ENCODE measurements at places on chromosomes 4 and X.

GRCh38 chr4:158170691-158171561 is 1.9 kb downstream of the GASK1B start:
- DNase-seq: no peak

- DNase-seq: no peak
These were observed 93.3 kb downstream of the HMX1 start for GRCh38 chr4:8778291-8778690.

GRCh38 chr4:139558235-139559088 is 2.4 kb upstream of the SETD7 start:
- DNase-seq: no peak

GRCh38 chr4:18691431-18692200 is 670.1 kb upstream of the LCORL start:
- DNase-seq: no peak

DNA sequence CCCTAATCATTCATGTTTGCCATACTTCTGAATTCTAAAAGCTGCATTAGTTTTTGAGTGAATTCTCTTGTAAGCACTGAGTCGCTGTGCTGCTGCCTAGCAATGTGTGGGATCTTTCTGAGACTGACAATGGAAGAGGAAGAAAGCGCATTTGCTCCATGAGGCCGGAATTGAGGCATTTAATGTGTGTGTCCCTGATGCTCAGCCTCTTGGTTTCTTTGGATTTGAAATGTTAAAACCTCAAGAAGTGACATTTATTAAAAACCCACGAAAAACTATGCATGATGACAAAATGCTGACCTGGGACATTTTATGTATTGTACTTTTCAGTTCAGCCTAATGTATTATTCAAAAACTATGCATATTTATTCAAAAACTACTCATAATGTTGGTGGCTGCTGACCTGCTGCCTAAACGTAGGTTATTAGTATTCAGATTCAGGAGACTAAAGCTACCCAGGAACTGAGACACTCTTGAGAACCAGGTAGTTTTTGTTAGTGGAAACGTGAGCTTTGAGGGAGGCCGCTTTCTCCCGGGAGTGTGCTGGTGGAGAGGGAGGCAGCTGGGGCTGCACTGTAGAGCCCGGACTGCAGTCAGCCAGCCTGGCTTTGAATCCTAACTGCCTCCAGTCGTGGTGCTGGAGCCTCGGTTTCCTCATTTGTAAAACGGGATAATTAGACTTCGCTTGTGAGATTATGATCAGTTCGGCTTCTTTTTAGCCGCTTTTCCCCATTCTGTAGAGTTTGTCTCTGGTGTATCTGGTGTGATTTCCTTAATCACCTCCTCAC is 11.3 kb downstream of the RGS12 start:
- DNase-seq: no peak

DNA sequence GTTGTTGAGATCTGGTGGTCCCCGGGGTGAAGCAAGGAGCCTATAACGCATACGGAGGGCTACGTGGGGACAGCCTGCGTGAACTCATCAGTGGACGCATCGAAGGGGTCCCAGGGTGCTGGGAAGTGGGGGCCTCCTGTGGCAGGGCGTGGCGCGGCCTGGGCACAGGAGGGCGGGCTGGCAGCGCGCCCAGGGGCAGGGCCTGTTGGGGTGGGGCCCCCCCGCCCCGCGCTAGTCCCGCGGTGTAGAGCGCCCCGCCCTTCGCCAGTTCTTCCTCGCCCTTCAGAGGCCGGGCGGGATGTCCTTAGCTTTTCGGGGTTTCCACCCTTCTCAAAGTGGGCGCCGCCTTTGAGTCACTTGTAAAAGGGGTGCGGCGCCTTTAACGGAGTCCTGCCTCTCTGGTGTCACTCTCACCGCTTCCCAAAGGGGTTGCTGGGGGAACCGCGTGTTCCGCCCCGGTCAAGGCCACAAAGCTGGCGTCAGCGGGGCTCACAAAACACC is 632 bp downstream of the PLP2 start:
- DNase-seq: peak; percentile 38

GRCh38 chr4:177250056-177250696 is 59.5 kb upstream of the NEIL3 start:
- peak; percentile 46 for DNase-seq

DNA sequence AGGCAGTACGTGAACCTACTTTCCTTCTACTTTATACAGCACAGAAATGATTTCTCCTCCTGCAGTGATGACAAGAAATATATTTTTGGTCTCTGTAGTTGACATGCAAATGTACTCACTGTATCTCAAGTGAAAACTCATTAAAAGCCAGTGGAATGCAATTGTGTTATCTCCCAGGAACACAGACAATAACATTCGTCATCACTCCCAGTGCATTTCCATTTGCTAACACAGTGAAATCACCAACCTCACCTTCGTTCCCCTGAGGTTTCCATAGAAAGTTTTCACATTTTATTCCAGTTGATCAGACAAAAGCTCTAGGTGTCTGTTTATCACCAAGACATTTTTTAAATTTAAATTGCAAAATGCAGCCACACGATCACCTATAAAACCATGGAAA is 2.5 kb upstream of the SPANXD start:
- DNase-seq: no peak

GRCh38 chrX:9171841-9172463 is 138.0 kb upstream of the FAM9B start:
- no peak for DNase-seq

DNA sequence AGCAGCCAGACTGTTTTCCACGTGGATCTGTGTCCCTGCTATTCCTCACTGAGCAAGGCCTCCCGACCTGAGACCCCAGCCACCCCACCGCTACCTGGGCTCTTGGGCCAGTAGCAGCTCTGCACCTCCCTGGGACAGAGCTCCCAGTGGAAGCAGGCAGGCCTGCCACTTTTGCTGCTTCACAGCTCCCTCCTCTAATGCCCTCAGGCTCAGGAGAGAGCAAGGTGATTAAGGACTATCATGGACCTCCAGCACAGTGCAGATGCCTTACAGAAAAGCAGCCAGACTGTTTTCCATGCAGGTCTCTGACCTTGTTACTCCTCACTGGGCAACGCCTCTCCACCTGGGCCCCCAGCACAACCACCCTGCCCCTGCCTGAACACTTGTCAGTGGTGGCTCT is 37.0 kb downstream of the AWAT2 start:
- DNase-seq: no peak

GRCh38 chrX:49166914-49167739 is 4.6 kb downstream of the MAGIX start:
- DNase-seq: no peak

Measured in NCI-H1105 (cell line).